Heart left ventricle (tissue), 16 donors: ENCODE measurements at places on chromosomes 3 and 15. TPM values are rescaled to one million over a fixed set of nuclear protein-coding genes. Genes with fewer than 3 reads are reported as not detected.

SLC6A20 gene
- 0.12 TPM for polyA plus RNA-seq

RBP2 gene
- polyA plus RNA-seq: 0.25 TPM

PLSCR4 gene
- 6.0 TPM for polyA plus RNA-seq

NR2E3 gene
- 0.11 TPM for polyA plus RNA-seq

MKRN2OS gene
- not detected for polyA plus RNA-seq

XCR1 gene
- 0.03 TPM for polyA plus RNA-seq

ATP10A gene
- 2.0 TPM for polyA plus RNA-seq

IQCF5 gene
- polyA plus RNA-seq: not detected

GOLGA8G gene
- polyA plus RNA-seq: not detected

CCR8 gene
- not detected for polyA plus RNA-seq

SHC4 gene
- polyA plus RNA-seq: 1.5 TPM

TMEM108 gene
- polyA plus RNA-seq: 0.57 TPM

PSTPIP1 gene
- 3.2 TPM for polyA plus RNA-seq

DNA sequence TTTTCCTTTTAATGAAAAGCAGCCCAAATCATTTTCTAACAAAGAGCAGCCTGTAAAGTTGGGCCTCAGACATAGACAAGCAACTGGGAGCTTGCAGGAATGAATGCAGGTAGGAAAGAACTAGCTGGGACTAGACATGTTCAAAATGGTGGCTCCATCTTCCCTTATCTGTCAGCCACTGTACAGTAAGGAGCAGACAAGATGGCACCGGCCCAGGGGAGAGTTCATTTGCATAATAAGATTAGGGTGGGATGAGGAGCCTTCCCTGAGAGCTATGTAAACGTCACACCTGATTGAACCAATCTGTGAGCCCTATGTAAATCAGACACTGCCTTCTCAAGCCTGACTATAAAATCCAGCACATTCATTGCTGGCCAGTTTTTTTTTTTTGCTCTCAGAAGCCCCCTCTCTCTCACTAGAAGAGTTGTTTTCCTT, 59.7 kb upstream of the GK5 start:
- no peak for DNase-seq

DNA sequence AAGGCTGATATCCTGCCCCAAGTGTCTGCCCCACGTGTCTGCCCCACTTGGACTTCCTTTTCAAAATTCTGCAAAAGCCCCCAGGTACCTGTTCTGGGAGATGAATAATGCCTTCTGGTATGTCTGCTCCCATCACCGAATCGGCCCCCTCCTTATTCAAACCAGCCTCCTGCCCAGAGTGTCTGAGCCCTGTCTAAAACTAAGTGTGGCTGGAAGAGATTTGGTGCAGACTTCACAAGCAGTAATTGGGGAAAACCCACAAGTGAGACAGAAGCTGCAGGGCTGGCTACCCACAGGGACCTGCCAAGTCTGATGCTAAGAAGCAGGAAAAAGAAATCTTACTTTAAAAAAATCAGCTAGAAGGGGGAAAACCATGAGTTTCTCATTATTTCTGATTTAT, 85.1 kb downstream of the DUT start:
- no peak for DNase-seq

DNA sequence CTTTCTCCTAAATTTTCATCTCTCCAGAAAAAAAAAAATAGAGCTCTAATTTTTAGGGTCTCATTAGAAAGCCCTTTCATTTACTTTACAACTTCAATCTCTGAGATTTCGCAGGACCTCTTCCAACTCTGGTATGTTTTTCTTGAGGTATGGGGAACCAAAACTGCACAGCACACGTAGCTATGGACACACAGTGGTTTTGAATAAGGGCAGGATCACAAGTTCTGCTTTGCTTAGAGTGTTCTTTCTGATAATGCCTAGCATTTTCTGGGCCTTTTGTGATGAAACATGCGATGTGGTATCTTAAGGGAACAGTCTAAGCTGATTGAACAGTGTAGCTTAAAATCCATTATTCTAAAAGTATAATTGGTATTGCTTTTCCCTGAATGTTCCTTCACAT, 25.3 kb downstream of the ZNF592 start:
- DNase-seq: no peak

DNA sequence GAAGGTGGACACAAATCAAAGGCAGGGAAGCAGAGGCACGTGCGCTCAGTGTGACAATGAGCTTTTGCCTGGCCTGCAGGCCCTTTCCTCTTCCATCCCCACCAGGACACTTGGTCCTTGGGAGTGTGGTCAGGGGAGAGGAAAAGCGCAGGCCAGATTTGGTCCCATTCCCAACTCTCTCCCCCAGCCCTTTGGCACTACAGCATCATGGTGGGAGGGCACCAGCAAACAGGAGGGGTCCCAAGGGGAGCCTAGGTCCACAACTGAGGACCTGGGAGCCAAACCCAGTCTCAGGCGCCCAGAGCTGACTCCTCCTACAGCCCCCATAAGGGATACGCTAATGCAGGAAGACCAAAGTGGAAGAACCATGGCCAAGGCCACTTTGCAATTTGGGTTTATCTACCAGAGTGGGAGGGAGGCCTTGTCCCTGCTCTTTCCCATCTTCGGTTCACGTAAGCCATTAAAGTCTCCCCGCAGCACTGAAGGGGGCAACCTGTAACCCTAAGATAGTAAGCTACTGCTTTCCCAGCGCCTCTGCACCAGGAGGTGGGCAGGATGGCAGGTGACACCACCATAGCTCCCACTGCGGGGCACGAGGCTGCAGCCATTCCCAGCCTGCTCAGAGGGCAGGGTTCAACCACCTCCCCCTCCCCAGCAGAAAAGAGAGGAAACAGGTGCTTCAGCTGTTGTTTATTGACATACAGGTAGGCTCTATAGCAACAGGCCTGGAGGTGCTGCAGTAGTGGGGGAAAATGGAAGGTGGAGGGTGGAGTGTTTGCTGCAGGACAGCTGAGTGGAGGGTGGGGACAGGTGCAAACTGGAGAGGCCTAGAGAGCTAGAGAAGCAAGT, 993 bp upstream of the GRAMD2A start:
- DNase-seq: no peak

- DNase-seq: no peak
Measured at GRCh38 chr3:129502641-129503408, 25.6 kb upstream of the RHO start.

DNA sequence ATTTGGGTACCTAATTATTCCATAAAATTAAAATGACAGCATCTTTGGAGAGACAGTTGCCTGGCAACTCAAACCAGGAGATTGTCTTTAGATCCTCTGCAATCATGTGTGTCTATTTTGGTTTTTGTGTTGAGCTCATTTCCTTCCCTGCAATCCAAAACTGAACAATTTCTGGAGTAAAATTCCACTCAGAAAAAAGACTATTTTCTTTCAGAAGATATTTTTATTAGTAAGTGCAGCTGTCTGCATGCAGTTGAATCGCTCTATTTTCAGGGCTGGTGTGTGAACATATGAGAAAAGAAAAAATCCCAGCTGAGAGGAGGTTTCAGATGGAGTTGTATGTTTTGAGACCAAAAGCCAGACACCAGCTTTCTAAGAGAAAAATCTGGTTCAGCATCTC, 41.9 kb upstream of the DYNC1LI1 start:
- DNase-seq: no peak

DNA sequence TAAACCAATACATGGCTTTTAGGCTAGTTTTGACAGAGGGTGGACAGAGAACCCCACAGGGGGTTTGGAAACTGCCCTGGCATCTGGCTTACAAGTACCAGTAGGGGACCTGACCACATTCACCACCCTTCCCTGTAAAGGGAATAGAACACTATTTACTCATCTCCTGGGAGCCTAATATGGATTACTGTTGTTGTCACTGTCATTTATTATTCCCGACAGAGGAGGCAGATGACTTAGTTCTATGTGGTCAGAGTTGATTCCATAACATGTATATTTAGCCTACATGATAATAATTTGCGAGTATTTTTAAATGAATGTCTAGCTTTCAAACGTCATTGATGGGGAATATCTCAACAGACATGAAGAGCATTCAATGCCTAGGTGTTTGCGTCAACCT, 15.9 kb downstream of the ZBTB38 start:
- DNase-seq: no peak

- peak; percentile 59 for DNase-seq
Measured at GRCh38 chr3:65714134-65714533, 324.6 kb downstream of the MAGI1 start.

GRCh38 chr15:39154776-39155175, 426.1 kb upstream of the THBS1 start:
- no peak for DNase-seq

DNA sequence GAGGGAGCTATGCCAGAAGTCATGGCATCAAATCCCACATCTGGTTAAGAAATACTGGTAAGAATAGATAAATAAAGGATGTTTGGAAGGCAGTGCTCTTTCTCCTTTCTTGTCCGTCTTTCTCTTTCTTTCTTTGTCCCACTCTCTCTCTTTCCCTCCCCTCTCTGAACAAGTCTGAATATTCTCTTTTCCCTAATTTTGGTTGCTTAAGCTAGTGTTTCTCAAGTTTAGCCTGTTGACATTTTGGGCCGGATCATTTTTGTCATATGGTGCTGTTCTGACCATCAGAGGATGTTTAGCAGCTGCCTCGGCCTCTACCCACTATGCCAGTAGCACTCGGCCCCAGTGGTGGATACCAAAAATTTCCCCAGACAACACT, 405.3 kb upstream of the C2CD4B start:
- DNase-seq: no peak

DNA sequence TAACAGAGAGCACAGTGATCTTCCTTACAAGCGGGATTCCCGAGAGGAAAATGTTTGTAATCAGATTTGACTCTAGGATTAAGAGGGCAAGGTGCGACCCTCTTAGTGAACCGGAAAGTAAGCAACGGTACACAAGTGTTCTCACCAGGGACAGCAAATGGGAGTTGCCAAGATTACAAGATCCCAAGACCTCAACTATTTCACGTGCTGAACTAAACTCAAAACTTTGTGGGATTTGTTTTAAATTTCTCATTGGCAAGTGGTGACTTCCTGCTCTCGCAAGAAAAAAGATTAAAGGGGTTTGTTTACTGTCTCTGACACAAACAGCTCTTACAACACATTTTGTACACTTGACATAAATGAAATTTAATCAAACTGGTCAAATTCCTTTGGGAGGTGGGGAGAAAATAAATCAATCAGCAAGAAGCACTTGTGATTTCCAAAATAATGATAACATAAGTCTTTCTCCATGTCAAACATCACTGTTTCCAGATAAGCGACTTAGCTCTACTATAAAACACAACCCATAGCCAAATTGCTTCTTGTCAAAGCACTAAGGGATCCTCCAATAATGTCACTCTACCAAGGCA, 2.2 kb upstream of the PGPEP1L start:
- no peak for DNase-seq

GRCh38 chr3:9615003-9615628, 34.2 kb upstream of the MTMR14 start:
- no peak for DNase-seq

DNA sequence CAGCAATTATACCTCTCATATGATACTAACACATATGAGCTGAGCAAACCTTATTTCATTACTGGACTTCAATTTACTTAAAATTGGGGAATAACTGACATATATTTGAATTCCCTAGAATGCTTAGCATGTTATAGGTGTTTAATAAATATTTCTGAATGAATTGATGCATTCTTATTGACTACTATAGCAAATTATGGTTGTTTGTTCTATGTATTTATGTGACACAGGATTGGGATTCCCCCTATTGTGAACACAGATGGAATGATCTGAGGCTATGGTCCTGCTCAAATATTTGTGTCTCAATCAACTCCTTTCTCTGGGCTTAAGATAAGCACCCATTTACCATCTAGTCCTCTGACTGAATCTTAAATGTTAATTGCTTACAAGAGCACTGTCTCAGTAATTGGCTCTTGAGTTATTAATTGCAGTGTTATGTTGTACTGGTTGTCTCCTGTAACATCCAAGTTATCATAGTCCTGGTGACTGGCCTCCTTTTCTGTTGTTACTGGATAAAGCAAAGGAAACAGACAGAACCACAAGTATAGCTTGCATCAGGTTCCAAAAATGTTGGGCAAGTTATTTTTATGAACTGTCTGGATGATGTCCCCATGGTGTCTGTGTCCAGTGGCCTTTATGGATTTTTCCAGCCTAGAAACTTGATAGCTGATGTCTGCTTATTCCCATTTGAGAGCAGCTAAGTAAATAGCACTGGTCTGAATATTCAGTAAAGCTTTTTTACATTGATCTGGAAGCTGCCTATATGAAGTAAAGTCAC, 2.3 kb upstream of the UACA start:
- no peak for DNase-seq

DNA sequence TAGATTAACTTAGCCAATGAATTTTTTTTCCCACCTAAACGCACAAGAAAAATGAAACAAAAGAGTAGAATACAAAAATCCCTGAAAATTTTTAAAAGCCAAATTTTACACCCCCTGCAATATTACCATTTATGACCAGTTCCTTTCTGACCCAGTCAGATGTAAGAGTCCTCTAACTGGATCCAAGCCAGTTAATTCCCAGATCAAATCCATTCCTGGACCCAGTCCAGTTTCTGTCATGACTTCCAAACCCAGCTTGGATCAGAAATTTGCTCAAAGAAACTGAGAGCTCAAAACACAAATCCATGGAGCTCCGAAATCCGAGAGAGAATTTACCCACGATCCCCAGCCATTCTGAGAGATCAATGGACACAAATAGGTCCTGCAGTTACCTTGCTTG, 17.0 kb upstream of the ALDH1L1 start:
- no peak for DNase-seq

GRCh38 chr3:17645074-17645698, 97.2 kb downstream of the TBC1D5 start:
- peak; percentile 14 for DNase-seq

DNA sequence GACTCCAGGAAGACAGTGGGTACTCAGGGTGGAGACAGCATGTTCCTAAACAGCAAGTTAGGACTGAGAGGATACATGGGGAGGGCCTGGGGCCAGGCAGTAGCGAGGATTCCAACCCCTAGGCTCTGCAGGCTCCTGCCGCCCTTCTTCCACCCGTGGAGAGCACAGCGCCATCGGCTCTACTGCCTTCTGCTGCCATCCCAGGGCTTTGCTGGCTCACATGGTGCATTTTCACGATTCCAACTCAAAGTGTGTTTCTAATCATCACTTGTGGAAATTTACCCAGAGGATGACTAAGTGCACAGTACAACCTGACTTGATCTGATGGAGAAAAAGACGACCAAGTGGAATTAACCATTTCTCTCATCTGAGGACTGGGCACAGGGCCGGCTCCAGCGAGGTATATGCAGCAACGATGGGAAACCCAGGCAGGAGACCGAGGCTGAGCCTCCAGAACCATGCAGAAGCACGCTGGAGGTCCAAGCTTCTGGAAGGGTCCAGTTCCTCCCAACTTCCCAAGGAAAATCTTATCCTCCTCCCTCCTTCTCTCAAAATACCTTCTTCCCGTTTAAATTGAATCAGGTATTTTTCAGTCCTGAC, 104.6 kb downstream of the LRIG1 start:
- DNase-seq: no peak

DNA sequence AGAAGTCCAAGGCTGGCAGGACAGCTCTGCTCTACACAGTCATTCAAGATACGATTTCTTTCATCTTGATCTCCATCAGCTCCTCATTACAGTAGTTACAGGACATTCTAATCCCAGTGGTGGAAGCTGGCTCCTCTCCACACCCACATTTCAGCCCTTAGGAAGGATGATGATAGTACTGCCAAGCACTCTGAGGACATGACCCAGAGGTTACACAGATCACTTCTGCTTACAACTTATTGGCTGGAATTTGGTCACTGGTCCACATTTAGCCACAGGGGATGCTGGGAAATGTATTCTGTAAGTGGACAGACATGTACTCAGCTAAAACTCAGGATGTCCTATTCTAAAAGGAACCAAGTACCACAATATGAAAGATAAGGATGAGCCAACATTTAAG, 77.1 kb downstream of the IQCH start:
- DNase-seq: peak; percentile 17
